ENCODE measurements at places on chromosomes 4 and X.

DNA sequence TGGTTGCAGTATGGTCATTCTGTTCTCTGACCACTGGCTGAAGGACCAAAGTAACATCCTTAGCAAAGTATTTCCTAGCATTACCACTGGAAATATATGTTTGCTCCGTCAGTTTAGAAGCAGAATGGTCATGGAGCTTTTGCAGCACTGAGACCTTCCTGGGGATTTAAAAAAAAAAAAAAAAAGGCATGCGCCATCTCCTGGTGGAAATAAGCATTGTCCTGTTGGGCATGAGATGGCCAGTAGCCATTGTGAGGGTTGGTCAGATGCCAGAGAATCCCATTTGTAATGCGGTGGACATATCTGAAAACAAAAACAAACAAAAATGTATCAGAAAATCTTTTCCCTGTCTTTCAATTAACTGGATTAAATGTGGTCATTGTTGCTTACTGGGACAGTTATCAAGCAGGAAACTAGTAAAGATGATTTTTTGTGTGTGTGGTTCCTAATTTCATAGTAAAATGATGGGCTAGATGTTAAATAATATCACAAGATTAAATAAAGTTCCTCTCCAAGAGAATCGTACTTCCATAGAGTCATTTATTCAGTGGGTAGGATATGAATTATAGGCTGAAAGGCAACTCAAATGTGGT, 139.6 kb downstream of the SOWAHB start:
- DNase-seq = no peak

GRCh38 chrX:74536832-74537371, 77.5 kb downstream of the RLIM start:
- DNase-seq = no peak

DNA sequence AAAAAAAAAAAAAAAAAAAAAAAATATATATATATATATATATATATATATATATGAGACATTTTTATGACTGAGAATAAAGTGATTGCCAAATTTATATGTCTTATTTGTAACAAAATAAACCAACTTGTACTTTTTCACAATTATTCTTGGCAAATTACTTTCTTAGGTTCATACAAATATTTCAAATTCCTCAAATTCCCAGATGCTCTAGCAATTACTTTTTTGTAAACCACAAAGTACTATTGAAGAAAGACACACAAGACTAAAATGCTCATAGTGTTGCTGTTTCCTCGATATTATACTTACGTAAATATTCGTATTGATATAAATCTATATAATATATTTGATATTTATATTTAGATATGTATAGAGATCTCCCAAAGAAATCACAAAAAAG, 390.0 kb downstream of the FAT4 start:
- DNase-seq = no peak

DNA sequence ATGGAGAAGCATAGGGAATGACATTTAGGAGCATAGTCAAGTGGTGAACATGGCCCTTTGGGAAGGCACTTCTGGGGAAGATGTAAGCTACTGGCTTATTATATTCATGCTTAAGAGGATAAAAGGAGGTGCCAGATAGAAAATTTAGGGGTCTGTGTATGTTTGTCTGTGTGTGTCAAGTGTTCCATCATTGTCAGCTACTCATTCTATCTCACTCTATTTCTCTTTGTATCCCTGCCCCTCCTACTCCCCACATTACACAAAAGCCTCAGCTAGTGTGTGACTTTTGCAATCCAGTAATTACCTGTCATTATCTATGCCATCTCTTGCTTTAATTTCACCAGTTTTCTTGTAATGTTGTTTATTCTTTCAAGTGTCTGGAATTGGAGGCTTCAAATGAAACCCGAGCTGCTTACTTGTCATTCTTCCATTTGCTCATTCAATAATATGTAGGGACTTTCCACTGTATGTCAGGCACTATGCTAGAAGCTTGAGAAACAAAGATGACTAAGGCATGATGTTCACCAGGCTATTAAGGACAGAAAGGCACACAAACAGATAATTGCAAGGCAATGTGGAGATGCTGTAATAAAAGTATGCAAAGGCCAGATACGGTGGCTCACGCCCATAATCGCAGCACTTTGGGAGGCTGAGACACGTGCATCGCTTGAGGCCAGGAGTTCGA, 229.8 kb upstream of the TEX13C start:
- DNase-seq = no peak

- DNase-seq = no peak
Measured at GRCh38 chr4:18813055-18813454, 791.5 kb upstream of the LCORL start.

- no peak for DNase-seq
Measured at GRCh38 chr4:157048248-157048647, 27.7 kb upstream of the GLRB start.

- DNase-seq = no peak
Measured at GRCh38 chr4:177558995-177559394, 116.8 kb upstream of the AGA start.

- no peak for DNase-seq
Measured at GRCh38 chr4:128481752-128482480, 194.3 kb upstream of the PGRMC2 start.

DNA sequence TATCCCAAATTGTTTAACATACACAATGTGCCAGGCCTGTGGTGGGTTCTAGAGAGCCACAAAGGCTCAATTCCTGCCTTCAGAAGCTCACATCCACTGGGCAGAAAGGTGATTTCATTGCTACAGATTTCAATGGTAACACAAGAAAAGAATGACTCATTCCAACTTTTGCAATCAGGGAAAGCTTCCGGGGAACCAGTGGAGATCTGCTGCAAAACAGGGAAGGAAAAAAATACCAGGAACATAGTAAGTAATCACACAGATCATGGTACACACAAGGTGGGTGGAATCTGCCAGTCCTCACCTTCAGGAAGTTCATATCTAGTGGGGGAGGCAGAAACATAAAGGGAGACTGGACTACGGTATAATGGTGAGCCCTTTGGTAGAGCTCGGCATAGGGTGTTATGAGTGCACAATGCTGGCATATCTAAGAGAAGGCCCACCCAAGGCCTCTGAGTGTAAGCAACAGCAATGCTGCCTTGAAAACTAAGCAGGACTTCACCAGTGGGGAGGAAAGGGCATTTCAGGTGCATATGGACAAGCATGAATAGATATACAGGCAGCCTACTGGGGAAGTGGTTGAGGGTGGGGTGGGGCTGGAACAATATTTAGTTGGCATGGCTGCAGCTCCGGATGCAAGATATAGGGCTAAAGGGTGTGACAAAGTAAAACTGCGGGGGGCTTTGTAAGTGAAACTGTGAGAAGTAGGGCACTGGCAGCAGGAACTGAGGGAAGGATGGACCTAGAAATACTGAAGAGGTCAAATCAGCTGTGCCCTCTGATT, 24.2 kb downstream of the GPRIN3 start:
- no peak for DNase-seq

GRCh38 chr4:4631150-4631549, 89.3 kb upstream of the STX18 start:
- no peak for DNase-seq

DNA sequence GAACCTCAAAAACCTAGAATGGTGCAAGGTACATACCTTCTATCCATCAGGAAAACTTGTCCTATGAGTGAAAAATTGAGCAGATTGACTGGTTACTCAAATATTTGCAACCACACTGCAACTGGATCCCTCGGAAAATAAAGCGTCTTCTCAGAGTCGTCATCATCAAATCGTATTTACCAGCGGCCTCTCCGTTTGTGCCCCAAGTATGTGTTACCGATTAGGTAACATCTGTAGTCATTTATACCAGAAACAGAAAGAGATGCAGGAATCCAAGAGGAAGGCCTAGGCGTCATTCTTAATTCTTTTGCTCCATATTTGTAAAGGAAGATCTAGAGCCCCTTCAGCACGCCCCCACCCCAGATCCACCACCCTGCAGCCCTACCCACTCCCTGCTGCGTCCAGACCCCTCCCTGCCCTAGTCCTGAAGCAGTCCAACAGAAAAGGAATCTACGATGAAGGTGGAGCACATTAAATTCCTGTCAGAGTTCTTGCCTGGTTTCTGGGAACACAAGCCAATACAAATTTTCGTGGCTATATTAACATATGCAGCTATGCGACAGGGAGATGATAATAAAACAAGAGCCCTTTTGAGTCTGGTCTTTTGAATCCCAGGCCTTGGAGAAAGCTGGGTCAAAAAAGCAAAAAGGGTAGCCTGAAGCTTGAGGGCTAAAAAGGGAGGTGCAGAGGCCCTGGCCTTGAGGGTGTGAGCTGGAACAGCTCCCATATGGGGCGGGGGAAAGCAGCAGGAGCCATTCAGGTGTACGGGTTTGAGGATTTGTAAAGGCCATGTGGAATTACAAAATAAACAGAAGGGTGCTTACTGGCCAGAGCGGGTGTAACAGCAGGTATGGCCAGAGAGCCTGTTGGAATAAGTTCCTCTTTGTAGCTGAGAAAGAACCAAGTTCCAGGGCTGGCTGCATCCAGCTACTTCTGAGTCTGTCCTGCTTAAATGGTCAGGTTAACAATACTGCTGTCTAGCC, 77.0 kb downstream of the ZNF827 start:
- no peak for DNase-seq

GRCh38 chr4:79689740-79690139, 281.7 kb upstream of the GK2 start:
- DNase-seq = no peak

GRCh38 chr4:39365360-39365759, 802 bp downstream of the RFC1 start:
- DNase-seq = no peak

DNA sequence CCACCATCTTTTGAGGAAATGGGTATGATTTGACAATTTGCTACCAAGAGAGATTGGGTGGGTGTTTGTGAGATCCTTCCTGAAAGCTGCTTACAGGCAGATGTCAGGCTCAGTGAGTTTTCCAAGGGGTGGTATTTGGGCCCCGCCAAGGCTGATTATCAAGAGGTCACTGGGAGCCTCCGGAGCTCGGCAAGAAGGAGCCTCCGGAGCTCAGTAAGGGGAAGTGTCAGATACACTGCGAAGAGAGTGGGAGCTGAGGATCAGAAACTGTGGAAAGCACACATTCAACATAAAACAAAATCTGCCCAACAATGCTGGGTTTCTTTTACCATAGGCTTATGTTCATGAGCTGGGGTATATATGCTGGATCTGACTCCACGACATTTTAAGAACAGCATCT, 714 bp downstream of the RTL3 start:
- no peak for DNase-seq

DNA sequence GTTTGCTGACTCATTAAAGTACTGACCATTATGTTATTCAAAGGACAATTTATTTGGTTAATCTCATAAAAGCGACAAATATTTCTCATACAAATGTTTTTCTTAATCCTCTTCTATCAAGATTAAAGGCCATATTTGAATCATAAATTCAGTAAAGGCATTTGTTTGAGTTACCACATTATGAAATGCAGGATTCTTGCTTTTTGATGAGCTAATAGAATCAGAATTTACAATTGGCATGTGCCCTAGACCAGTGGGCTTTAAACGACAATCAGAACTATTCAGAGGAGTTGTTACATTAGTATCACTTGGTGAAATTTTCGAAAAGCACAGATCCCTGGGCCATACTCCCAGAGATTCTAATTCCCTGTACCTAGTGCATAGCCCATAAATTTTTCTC, 55.3 kb downstream of the KLHL4 start:
- DNase-seq = no peak

- no peak for DNase-seq
Measured at GRCh38 chr4:102517753-102518152, 16.6 kb downstream of the NFKB1 start.

DNA sequence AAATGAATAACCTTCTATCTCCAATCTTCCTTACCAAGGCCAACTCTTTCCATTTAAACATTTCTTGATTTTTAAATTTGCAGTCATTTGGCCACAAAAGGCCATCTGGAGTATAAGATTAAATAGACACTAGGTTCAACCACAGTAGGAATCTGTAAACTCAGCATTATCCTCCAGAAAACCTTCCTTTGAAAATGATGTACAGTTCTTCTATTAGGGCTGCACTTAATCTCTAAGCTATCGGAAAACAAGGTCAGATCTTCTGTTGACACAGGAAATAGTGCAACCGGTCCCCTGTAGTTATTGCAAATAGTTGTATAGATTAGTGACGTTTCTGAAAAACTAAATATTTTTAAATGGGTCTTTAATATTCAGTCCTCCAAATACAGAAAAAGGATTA, 359.0 kb upstream of the ATOH1 start:
- DNase-seq = no peak

GRCh38 chr4:37794056-37794455, 32.4 kb upstream of the PGM2 start:
- no peak for DNase-seq

GRCh38 chr4:85113706-85114105, 147.2 kb upstream of the WDFY3 start:
- DNase-seq = no peak

DNA sequence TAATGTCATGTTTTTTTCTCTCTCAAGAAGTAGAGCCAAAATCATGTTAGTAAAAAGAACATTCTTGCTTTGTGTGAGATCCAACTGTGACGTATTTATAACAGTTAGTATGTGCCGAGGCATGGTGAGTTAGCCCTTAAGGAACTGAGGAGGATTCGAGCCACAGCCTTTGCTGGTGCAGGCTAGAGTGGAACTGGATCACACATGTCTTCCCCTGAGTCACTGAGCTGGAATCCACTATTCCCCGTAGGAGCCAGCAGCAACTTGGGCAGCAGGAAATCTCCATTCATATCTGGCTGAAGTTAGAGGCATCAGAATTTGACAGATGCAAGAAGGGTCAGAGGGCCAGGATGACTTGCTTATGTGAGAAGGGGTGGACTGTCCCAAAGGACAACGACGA, 144.6 kb upstream of the KIT start:
- no peak for DNase-seq

DNA sequence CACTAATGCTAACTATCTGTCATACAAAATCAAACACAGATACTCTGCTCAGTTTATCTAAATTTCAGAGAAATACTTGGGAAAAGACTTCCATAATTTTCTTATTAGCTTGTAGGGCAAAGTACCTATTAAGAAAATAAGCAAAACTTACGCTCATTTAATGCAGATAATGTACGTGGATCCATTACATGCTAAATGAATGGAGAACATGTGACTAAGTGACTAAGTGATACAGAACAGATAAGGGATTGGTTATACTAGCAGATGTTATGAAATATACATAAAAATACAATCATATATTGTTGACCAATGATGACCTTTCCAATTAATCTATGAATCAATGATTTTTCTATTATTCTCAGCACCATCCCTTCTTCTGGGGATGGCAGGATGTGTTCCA, 25.7 kb downstream of the EREG start:
- no peak for DNase-seq

- no peak for DNase-seq
Measured at GRCh38 chr4:105189855-105190650, 43.4 kb downstream of the TET2 start.

DNA sequence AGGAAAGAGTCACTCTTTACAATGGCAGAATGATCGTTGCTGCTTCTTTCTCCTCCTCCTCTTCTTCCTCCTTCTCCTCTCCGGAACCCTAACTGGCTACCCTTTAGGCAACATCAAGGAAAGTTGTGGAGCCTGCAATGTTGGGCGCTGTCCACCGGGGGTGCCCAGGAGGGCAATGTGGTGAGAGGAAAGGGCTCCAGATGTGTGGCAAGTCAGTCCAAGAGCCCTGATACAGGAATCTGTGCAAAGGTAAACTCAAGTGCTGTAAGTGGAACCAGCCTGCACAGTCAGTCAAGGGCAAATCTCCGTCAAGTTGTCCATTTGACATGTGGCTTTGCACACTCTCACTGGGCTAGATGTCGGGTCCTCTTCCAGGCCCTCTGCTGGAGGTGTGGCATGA, 2.8 kb downstream of the RTL5 start:
- peak; percentile 17 for DNase-seq
